ENCODE measurements at places on chromosomes 11 and 22.

- no peak for DNase-seq
Observed at GRCh38 chr11:69599502-69599901, 41.5 kb upstream of the CCND1 start.

DNA sequence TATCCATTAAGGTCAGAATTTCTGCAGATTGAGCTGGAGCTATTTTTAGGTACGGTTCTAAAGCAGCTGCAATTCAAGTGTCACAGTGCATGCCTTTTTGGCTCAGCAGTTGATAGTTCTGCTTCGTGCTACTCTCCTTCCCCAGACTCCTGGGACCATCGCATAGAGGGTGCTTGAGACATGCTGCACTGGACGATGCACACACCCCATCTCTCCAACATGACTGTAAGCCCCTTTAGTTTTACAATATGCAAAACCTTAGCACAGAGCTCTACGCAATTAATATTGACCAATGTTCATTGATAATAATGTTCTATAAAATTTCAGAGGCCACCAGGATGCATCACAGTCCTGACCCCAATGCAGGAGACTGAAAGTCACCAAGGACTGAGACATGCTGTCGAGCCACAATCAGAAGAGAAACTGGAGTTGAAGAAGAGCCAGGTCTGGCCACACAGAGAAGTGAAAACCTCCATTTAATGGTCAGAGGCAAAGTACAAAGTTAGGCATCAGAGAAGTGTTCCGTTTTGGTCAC lies 120.9 kb upstream of the ZC3H12C start:
- DNase-seq: no peak

DNA sequence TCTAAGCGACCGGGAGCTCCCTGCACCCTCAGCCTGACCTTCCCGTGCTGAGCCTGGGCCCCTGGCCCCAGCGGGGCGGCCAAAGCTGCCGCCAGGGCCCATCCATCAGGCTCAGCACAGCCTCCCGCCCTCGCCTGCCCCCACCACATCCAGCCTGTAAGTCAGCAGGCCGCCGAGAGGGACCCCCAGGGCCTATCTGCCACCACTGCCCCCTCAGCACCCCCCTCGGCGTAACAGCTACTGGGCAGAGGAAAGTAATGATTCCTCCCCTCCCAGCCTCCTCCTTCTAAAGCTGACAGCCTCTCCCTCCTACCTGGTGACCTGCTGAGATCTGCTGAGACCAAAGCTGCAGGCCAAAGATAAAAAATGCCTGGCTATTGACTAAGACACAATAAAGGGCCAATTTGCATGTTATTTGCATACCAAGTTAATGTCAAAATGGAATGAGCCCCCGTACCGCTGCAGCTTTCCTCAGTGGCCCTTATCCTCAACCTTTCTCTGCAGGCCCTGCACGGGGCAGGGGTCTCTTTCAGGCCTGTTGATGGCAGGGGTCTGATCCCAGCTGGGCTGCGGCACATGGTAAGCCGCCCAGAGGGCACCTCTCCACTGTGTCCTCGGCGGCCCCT lies 51.6 kb downstream of the RPUSD4 start:
- no peak for DNase-seq

DNA sequence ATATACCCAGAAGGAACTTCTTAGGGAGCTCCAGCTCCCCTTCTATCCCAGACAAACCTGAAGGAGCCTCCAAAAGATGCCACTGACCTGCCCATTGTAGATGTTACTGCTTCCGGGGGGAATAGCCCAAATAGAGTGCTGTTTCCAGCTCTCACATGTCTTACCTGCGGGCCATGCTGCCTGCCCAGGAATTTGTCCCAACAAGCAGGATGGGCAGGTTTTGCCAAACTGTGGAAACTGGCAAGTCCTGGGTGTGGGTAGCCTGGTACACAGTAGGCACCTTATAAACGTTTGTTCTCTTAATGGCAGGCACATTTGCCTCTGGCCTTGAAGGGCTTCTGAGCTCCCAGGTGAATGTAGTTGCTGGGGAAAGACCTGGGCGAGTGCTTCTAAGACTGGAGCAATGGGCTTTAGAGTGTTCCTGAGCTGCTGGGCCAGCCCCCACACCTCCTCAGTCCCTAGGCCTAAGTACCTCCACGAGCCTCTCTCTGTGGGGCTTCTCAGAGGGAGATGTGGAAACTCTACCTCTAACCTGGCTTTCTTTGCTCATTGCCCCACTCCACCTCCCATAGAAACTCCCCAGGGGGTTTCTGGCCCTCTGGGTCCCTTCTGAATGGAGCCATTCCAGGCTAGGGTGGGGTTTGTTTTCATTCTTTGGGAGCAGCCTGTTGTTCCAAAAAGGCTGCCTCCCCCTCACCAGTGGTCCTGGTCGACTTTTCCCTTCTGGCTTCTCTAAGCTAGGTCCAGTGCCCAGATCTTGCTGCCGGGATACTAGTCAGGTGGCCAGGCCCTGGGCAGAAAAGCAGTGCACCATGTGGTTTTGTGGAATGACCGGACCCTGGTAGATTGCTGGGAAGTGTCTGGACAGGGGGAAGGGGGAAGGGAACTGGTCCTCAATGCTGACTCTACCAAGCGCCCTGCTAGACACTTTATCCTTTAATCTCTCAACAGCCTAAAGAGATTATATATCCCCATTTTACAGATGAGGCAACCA lies 37.2 kb downstream of the LIMK2 start:
- no peak for DNase-seq

DNA sequence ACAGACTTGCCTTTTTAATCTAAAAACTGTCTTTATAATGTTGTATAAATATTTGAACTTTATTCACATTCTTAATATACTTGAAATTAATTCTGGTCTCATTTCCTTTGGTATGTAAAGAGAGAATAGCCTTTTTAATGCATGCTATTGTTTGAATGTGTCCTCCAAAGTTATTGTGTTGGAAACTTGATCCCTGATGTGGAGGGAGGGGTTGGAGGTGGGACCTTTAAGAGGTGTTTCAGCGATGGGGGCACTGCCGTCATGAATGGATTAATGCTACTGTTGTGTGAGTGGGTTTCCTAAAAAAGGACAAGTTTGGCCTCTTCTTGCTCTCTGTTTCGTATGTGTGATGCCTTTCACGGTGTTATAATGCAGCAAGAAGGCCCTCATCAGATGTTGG lies 131.7 kb downstream of the DDX10 start:
- DNase-seq: no peak

- no peak for DNase-seq
Observed at GRCh38 chr22:46067159-46068111, 82.9 kb upstream of the PPARA start.

- DNase-seq: no peak
Observed at GRCh38 chr11:36763187-36763586, 165.2 kb upstream of the RAG2 start.
